ENCODE measurements at places on chromosomes 12 and 14.
A peak's percentile ranks its signal among the peaks of the same experiment; 100 is the strongest.

- no peak for DNase-seq
Measured at GRCh38 chr14:52054678-52055077, 14.2 kb downstream of the NID2 start.

DNA sequence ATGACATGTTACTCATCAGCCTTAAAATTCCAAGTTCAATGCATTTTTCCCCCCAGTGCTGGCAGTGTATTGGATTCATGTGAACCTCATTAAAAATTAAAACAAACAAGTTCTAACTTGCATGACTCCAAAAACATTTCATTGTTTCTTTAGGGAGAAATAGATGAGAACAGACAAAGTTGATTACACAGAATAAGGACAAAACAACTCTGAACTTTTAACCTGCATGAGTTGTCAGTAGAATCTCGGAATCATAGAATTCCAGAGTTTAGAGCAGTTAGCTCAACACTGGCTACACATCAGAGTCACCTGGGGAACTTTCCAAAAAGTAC lies 127.5 kb downstream of the TMX1 start:
- DNase-seq: peak; percentile 29

GRCh38 chr12:44193281-44193680 lies 357.4 kb downstream of the TMEM117 start:
- DNase-seq: no peak

DNA sequence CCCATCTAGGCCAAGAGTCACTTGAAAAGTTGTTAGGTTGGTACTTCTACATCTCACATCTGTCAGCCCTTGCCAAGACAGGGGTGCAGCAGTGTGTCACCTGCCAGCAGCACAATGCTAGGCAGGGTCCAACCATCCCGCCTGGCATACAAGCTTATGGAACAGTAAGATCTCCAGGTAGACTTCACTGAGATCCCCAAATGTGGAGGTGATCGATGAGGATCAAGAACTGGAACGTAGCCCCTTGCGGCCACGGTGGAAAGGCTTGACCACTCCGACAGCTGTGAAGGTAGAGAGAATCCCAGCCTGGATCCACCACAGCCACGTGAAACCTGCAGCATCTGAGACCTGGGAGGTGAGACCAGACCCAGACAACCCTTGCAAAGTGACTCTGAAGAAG lies 696.0 kb upstream of the LMO3 start:
- DNase-seq: no peak

DNA sequence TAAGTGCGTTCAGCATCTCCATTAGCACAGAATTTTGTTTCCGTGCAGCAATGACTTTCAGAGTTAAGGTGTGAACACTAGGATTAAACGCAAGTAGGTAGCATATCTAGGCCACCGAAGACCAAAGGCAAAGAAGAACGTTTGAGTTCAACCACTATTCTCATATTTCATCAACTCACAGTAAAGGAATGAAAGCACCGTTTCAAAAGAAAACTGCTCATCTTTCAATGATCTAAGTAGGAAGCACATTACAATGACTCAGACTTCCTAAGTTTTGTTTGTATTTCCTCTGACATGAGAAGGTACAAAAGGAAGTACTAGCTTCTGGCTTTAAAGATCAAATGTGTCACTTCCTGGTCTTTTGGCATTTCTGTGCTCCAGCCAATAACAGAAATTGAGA lies 57.6 kb downstream of the ACADS start:
- no peak for DNase-seq

DNA sequence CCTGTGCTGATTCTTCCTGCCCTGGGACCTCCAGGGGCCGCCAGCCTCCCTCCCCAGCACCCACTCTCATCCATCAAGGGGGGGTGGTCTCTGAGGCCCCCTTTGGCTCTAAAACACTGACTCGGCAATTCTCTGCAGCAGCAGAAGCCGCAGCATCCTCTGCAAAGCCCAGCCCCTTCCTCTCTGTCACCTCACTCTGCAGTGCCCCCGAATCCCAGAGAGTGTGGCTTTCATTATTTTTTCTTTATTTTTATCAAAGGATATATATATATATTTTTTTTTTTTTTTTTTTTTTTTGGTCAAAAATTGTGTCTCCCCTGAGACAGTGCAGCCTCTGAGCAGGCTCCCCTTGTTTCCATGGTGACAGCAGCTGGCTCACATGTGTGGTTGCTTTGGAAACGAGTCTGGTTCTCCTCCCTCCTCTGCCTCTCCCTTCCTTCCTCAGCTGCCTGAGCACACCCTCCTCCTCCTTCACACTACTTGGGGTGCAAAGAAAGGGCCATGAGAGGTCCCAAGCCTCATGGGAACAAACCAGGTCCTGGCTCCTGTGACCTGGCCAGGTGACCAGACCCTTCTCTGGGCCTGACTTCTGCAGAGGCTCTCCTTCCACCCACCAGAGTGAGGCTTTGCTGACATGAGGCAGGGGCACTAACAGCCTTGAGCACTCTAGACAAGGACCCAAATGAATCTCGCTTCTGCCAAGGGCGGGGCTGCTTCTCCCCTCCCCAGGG lies 100.5 kb downstream of the LRRC74A start:
- DNase-seq: no peak

All from T47D (cell line).